CD4-positive, CD25-positive, alpha-beta regulatory T cell (primary cell): ENCODE measurements at places on chromosomes 3 and 15. TPM values are rescaled to one million over a fixed set of nuclear protein-coding genes. Genes with fewer than 3 reads are reported as not detected.
A peak's percentile ranks its signal among the peaks of the same experiment; 100 is the strongest.

CLDN16 gene
- total RNA-seq, result not detected

CHRD gene
- total RNA-seq, result not detected

TERC gene
- 2.9 TPM for total RNA-seq

FRG2C gene
- not detected for total RNA-seq

KCNMB3 gene
- total RNA-seq, result 0.99 TPM

CHAC1 gene
- total RNA-seq, result 0.64 TPM

ZKSCAN7 gene
- total RNA-seq, result 1.2 TPM

GOLGA8M gene
- total RNA-seq, result 1.1 TPM

DNA sequence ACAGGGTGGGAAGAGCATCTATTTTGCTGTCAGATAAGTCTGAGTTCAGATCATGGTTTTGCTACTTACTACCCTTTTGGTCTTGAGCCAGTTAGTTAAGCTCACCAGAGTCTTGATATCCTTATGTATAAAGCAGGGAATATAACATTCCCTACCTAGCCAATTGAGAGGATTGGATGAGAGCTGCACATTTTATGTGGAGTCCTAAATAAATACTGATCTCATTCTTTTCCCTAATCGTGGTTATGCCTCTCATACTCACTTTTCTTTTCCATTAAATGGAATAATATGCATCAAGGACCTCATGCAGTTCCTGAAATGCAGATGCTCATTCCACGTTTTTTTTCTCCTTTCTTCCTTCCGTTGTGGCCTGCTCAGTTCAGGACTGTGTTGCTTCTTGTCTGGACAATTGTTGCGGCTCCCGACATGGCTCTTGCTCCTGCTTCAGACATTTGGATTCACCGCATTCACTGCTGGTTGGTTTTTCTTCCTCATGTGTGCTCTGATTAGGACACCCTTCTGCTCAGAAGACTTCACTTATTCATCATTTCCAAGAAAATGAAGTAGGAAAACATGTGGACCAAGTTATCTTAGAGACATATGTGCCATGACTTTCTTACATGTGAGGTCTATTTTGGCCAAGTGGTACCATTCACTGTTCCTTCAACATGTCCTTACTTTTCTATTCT lies 90.2 kb downstream of the NFKBIZ start:
- DNase-seq, result no peak

DNA sequence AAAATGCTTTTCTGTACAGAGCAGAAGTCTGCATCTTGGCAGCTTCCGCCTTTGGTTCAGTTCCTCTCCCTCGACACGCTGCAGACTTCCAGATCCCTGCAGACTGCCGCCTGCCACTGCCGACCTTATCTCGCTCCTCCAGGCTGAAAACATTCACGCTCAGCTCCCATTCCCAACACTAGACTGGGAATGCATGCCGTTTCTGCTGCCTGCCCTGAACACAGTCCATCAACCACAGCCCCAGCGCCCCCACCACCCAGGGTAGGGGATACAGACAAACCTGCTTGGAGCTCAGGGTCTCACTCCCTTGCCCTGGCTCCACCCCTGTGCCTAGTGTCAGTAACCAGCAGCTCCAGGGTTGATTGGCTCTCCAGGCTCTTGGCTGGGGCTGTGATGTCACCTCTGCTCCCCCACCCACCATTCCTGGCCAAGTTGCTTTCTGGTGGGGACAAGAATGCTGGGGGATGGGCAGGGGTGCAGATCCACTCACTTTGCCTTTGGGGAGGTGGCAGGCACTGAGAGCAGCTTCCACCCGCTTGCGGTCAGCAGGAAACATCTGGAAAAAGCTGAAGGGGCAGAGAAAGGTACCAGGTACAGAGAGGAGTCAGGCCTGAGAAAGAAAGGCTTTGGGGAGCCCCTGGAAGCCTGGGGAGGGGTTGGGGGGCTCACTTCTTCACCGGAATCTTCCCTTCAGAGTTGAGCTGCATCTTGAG lies 6.1 kb downstream of the PLCB2 start:
- DNase-seq, result no peak

GRCh38 chr15:70236341-70237086 lies 138.8 kb upstream of the TLE3 start:
- DNase-seq, result no peak

GRCh38 chr3:122245513-122246174 lies 62.2 kb downstream of the CASR start:
- DNase-seq, result peak; percentile 41

- DNase-seq, result no peak
Measured at GRCh38 chr15:25668901-25669300, 194.2 kb downstream of the ATP10A start.

DNA sequence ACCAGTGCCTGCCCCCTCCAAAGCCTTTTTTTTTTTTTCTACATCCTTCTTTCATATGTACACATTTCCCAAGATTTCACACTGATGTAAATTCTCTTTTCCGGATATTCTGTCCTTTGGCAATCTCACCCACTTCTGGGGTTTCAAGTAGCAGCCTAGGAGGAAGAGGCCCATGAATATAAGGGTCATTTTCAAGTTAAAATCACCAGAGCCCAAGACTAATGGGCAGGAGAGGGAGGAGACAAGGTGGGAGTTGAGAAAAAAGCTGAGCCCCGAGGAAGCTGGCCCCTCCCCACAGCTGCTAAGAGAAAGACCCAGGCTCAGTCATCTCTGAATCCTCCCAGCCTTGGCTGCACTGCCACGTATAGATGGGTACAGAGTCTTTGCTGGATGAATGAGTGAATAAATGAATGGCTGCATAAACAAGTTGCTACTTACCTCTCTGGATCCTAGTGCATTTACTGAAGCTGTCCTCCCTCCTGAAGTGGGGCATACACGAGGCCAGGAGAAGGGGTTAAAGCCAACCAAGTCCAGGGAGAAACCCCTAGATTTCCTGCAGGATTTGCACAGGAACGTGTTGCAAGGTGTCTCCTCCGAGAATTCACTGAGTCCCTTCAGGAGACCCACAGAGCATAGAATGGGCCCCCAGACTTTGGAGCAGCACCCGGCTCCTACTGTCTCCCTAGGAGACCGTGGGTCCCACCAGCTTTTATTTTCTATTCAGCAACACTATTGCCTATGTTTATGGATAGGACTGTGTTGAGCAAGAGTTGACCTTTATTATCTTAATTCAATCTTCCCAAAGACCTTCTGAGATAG lies 100.8 kb upstream of the LIPC start:
- no peak for DNase-seq

GRCh38 chr3:176513604-176514003 lies 683.7 kb downstream of the TBL1XR1 start:
- peak; percentile 5 for DNase-seq

DNA sequence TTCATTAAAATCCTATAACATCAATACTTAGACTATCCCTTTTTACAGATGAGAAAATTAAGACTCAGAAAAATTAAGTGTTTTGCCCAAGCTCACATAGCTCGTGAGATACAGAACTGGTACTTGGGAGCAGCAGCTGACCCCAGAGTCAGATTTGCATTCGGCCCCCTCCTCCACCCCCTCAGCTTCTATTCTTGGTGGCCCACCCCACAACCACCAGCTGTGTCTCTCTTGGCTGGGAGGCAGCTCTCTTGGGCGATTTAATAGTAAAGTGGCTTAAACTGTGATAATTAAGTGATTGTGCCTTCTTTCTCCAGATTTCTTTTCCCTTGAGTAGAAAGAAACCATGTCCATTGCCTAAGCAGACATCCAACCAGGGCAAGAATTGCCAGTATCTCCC lies 203.6 kb upstream of the PDZRN3 start:
- no peak for DNase-seq

GRCh38 chr15:100569391-100569790 lies 32.6 kb downstream of the LINS1 start:
- DNase-seq, result no peak

DNA sequence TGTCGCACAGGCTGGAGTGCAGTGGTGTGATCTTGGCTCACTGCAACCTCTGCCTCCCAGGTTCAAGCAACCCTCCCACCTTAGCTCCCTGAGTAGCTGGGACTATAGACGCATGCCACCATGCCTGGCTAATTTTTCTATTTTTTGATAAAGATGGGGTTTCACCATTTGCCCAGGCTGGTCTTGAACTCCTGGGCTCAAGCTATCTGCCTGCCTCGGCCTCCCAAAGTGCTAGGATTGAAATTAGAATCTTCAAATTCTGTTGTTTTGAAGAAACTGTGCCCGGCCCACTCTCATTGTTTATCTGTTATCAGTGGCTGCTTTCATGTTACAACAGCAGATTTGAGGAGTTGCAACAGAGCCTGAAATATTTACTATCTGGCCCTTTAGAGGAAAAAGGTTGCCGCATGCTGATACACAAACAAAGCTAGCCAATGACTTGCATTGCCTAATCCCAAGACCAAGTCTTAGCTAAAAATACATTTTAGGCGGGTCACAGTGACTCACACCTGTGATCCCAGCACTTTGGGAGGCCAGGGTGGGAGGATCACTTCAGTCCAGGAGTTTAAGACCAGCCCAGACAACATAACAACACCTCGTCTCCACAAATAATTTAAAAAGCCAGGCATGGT lies 43.2 kb upstream of the PPP4R2 start:
- DNase-seq, result no peak

DNA sequence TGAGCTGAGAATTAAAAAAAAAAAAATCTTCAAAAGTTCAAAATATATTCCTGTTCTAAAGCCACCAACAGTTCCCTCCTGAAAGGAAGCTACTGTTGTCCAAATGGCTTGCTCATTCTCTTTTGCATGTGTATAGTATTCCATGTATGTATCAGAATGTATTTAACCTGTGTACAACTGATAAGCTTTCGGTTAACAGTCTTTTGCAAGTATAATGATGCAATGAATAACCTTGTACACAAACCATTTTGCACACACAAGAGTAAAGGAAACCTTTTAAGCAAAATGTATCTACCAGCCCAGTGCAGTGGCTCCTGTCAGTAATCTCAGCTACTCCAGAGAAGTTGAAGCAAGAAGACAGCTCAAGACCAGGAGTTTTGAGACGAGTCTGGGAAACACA lies 32.6 kb downstream of the TOPBP1 start:
- no peak for DNase-seq

DNA sequence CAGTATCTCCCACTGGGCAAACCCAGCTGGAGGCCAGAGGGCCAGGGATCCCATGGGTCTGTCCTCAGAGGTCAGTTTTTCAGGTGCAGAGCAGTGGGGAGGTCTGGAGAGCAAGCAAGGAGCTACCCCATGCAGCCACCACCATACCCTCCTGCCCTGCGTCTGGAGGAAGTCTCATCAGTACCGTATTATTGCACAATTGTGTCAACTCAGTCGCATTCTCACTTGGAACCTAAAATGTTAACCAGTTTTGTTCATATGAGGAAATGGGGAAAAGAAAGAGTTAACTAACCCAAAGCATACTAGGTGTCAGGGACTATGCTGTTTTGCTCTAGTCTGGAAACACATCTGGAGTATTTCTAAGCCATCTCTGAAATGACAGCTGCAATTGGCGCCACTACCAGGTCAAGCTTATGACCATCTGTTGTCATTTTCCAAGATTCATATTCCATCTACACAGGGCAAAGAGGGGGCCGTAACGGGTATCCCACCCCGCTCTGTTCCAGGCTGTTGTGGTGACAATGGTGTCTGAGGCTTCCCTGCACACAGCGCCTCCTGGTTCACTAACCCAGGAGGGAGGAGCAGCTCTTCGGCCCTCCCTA lies 16.9 kb upstream of the APBA2 start:
- DNase-seq, result no peak
